ENCODE measurements at places on chromosomes 11 and 22.

DNA sequence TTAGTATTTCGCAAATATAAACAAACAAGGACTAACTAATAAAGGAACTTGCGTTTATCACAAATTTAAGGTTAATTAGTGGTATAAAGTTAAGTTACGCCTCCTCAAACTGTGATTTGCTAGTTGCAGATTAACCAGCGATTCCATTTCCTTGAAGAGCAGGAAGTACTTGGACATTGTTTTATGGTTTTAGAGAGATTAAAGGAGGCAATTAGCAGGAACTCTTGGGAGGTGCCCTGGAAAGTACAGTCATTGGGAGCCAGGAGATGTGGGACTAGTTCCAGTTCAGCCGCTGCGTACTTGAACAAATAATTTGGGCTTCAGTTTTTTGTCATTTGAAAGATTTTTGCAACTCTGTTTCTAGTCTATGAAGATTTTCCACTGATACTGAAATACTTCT is 3.3 kb downstream of the FAM118B start:
- DNase-seq, result no peak

GRCh38 chr22:50031189-50032091 is 18.9 kb upstream of the IL17REL start:
- DNase-seq, result no peak

DNA sequence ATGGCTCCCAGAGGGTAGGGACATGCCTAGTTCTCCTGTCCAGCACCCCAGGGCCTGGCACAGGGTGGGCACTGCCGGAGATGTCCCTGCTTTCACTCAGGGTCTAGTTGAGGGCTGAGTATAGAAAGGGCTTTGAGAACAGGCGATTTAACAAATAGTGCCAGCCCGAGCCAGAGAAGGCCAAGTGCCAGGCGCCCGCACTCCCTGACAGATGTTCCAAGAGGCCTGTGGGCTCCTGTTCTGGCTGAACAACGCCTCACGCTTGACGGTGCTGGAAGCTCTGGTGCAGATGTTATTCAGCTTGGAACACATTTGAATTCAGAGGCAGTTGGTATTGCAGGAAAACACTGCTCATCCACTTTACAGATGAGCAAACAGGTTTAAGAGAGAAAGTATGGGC is 46.5 kb downstream of the NFAM1 start:
- no peak for DNase-seq

DNA sequence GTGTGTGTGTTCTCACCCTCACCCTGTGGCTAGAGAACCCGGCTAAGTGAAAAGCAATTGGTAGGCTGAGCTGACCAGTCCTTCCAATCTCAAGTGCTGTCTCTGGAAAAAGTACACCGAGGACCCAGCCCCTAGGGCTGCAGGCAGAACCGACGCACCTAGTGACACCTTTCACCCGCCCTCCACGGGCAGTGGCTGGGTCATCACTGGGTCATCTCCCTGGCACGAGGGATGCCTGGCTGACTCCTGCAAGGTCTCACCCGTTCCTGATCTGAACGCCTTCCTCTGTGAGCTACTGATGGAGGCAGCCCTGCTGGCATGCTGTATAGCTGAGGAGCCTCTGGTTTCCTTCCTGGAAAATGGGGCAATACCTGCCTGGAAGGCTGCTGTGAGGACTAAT is 311.5 kb downstream of the NTM start:
- DNase-seq, result no peak

GRCh38 chr22:30267382-30268302 is 991 bp upstream of the OSM start:
- DNase-seq, result peak; percentile 25

DNA sequence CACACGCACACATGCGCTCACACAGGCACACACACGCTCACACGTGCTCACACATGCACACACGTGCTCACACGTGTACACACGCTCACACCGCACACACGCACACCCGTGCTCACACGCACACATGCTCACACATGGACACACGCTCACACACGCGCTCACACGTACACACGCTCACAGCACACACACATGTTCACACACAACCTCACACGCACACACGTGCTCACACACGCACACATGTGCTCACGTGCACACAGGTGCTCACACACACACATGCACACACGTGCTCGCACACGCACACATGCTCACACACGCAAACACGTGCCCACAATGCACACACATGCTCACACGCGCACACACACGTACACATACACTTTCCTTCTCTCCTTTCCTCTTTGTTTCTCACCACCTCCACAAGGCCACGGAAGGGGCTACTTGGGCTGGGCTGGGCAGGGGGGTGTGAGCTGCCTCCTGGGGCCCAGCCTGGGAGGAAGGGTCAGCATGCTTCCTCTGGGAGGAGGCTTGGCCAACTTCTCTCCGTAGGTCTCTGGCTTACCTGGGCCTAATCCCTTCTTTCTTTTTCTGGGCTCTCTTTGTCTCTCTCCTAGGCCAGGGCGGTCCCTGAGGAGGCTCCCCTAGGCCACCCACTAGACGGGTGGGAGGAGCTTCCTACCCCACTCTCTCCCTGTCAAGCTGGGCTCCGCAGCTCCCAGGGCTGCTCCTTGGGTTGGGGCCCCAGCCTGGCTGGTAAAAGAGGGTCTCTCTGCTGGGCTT is 34.5 kb upstream of the PARVG start:
- no peak for DNase-seq
